Right renal pelvis (tissue), 4 donors: ENCODE measurements at places on chromosomes 3 and 15. TPM values are rescaled to one million over a fixed set of nuclear protein-coding genes. Genes with fewer than 3 reads are reported as not detected.
A peak's percentile ranks its signal among the peaks of the same experiment; 100 is the strongest.

DNA sequence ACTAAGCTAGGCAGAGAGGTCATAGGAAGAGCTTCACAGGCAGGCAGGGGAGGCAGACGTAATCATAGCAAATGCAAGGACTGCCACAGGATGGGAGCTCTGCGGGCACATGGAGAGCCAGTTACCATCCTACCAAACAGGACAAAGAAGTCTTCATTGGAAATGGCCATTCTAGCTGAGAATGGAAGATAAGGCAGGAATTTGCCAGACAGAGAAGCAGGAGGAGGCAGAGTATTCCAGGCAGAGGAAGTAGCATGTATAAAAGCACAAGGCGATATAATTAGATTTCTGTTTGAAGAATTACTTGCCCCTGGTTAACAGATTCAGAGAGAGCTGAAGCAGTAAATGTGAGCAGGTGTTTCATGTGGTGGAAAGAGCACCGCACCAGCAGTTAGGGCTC is 3.5 kb upstream of the SEMA5B start:
- no peak for DNase-seq

- no peak for DNase-seq
Observed at GRCh38 chr3:39343760-39344159, 14.3 kb downstream of the CCR8 start.

GRCh38 chr3:128504533-128504915 is 11.5 kb upstream of the GATA2 start:
- DNase-seq: no peak

DNA sequence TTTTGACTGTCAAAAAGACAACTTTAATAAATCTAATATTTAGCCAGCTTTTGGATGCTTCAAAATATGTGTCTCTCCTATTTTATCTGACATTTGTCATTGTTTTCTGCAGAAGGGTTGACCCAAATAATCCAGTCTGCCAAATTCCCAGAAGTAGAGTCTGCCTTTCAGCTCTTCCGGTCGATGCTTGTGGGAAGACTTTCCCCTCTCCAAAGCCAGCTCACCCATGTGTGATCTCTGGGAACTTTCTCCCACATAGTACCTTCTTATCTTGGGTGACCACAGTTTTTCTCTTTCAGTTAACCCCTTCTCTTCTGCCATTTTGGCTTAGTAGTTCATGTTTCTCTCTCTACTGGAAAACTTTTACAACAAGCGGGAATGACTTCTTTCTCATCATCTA is 94.1 kb downstream of the ASB7 start:
- no peak for DNase-seq

GRCh38 chr3:181700168-181701087 is 11.3 kb upstream of the SOX2 start:
- DNase-seq: peak; percentile 80

DNA sequence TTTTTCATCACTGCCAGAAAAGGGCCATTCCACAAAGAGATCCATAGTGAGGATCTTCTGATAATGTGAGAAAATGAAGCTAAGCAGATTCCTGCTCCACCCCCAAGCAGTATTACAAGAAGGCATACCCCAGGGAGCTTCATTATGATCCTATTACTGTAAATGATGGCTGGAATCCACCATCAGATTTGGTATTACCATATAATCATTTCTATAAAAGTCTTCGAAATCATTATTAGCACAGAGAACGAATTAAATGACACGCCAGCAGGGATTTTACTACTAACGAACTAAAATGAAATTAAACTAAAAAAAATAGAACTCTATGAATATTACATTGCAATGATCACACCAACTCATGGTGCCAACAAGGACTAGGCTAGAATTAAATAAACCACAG is 24.4 kb downstream of the TRIM42 start:
- DNase-seq: no peak

DNA sequence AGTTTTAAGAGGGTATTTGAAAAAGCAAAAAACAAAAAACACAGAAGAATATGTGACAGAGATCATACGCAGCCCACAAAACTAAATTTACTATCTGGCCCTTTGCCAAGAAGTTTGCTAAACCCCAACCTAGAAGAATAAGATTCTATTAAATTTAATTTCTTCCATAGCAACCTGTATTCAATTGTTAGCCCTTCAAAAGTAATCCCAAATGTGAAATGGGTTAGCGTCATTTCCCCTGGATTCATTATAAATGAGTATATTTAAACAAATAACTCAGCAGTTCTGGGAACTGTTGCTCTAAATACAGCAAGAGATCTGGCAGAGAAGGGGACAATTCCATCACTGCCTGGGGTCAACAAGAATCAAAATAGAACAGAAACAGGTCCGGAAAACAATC is 56.8 kb downstream of the CERS3 start:
- DNase-seq: no peak

DNA sequence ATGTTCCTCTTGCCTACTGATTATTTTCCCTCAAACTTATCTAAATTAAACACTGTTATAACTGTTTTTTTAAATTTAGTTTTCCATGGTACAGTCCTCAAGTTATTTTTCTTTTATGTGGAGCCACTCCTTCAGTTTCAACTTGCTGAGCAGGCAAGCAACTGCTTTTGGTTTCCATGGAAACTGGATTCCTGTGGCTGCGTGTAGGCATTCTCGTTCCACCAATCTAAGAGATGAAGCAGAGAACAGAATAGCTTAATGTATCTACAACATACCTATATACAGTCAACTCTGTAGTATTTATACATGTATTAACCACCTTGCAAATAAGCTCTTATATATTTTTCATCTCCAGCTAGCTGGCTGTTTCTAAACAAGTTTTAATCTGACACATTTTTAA is 25.8 kb upstream of the ANXA2 start:
- no peak for DNase-seq

DNA sequence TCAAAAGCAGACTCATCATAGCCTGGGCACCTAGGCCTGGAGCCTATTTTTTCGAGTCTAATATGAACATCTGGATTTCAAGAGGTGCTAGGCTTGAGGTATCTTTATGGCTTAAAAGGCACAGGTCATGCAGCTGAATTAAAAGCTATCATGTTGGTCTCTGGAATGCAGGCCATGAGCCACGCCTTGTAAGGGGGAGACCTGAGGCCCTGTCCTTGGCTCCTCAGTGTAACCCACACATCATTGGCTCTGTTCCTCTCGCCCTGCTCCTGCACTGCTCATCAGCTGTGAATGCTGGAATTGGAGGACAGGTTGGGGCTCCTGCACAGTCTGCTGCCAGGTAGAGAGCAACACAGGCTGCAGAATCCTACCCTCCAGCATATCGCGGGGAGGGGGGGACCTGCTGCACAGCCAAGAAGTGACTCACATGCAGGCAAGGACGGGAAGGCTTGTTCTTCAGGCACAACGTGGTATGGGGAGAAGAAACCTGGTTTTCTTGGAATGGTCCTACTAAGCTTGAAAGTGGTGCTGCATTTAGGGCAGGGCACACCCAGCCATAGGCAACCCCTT is 146.0 kb downstream of the CHST2 start:
- no peak for DNase-seq

GRCh38 chr15:82882273-82882928 is 70.1 kb downstream of the HOMER2 start:
- no peak for DNase-seq

GRCh38 chr15:42784705-42785104 is 47.8 kb upstream of the CDAN1 start:
- no peak for DNase-seq

- DNase-seq: no peak
Observed at GRCh38 chr3:155745795-155746550, 1.1 kb upstream of the PLCH1 start.

- DNase-seq: no peak
Observed at GRCh38 chr3:15685927-15686326, 84.4 kb downstream of the BTD start.

- peak; percentile 13 for DNase-seq
Observed at GRCh38 chr15:40695469-40695890, 506 bp downstream of the RAD51 start.

DNA sequence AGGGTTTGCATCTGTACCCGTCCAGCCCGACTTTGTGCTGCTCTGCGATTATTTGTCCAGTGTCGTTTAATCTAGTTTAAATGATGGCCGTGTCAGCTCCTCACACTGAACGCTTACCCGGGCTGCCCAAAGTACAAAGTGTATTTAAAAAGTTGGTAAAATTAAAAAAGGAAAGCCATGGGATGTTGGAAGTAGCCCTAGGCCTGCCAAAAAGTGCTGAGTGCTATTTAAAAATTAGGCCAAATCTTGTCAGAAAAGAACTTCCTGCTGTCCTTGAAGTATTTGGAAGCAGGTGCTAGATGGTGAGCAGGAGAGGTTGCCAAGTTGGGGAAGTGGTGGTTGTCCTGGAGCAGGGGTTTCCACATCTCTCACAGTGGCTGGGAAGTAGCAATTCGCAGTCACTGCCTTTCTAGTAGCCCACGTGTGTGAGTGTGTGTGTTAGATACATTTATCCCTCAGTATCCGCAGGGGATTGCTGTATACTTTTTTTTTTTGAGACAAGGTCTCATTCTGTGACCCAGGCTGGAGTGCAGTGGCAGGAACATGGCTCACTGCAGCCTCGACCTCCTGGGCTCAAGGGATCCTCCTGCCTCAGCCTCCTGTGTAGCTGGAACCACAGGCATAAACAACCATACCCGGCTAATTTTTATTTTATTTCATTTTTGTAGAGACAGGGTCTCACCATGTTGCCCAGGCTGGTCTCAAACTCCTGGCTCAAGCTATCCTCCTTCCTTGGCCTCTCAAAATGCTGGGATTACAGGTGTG is 664 bp downstream of the PPCDC start:
- no peak for DNase-seq

DNA sequence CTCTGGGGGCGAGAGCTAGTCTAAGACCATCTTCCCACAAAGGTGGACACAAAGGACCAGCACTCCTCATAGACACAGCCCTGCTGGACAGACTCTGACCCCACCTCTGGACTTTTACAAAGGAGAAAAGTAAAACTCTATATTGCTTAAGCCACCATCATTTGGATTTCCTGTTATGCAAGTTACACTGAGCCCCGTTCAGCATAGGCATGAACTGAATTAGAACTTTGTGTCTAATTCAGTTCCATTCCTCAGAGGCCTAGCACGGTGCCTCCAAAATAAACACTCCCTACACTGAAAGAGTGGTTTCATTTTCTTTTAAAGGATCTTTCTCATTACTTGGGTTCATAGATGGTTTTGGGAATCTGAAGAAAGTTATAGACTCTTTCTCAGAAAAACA is 79.2 kb upstream of the OCA2 start:
- no peak for DNase-seq

DNA sequence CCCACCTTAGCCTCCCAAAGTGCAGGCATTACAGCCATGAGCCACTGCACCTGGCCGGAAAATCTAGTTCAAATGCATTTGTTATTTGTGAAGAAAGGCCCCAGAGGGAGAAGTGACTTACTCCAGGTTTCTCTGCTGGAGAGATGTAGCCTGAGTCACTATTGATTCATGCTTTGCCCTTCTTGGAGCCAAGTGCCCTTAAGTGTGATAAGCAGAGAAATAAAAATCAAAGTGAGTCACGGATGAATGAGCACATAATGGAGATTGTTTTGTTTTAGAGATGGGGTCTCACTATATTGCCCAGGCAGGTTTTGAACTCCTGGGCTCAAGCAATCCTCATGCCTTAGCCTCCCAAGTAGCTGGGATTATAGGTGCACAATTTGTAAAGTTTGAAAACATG is 33.1 kb downstream of the CDC25A start:
- no peak for DNase-seq

GRCh38 chr3:94156626-94157025 is 93.8 kb downstream of the NSUN3 start:
- no peak for DNase-seq

- no peak for DNase-seq
Observed at GRCh38 chr3:127794972-127795371, 27.3 kb downstream of the MGLL start.

The GOLGA6L10 gene
- 3.7 TPM for polyA plus RNA-seq

The TF gene
- 3.3 TPM for polyA plus RNA-seq

The PODXL2 gene
- polyA plus RNA-seq: 62.0 TPM

The CPEB1 gene
- polyA plus RNA-seq: 2.8 TPM

The BFSP2 gene
- polyA plus RNA-seq: not detected

The IDH3A gene
- polyA plus RNA-seq: 50.9 TPM

The MEGF11 gene
- polyA plus RNA-seq: 2.4 TPM

The ONECUT1 gene
- polyA plus RNA-seq: 0.19 TPM

The MUSTN1 gene
- not detected for polyA plus RNA-seq

The ITIH4 gene
- 6.8 TPM for polyA plus RNA-seq
